ENCODE measurements at places on chromosomes 6 and 20.
A peak's percentile ranks its signal among the peaks of the same experiment; 100 is the strongest.

DNA sequence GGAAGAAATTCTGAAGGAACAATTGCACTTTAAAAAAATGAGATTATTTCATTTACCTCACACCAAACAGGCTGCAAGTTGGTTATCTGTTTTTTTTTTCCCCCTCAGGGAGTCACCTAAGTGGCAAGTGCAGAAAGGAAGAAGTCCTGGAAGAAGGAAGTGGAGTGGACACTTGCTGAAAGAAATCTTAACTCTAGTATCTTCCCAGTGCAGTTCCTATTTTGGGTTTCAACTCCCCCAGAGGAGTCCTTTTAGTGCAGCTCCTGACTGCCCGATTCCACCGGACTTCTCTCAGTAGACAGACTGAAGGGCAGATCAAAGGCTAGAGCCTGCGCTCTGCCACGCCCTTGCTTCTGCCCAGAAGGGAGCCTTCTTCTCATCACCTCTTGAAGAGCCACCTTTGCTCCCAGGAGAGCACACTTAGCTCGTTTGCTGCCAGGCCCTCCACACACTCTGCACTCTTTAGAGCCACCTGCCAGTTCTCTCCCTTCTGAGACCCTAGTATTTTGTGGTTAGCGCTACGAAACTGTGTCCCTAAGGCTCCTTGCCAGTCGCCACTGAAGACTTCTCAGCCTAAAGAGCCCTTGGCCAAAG lies 4.9 kb downstream of the MTCL3 start:
- no peak for DNase-seq

- no peak for DNase-seq
These were observed 105.1 kb upstream of the HCRTR2 start for GRCh38 chr6:55069132-55069781.

DNA sequence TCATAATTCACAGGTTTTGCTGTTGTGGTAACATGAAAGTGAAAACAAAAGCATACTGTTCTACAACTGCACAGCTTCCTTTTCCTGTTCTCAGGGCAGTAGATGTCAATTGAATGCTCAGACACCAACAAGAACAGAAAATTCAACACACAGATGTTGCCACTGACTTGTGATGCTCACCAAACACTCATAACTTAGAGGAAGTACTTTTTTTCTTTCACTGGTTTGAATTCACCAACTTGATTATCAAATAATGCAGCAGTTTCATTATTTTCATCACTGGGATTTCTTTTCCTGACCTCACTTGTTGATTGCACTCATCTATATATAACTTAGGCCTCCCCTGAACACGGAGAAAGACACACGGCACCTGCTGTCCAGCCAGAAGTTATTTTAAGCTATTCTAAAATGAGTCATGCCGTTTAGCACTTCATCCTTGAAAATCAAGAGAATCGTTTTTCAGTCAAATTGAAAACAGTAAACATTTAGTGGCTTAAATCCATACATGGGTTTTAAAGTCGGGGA lies 949 bp downstream of the TXLNB start:
- DNase-seq: no peak

DNA sequence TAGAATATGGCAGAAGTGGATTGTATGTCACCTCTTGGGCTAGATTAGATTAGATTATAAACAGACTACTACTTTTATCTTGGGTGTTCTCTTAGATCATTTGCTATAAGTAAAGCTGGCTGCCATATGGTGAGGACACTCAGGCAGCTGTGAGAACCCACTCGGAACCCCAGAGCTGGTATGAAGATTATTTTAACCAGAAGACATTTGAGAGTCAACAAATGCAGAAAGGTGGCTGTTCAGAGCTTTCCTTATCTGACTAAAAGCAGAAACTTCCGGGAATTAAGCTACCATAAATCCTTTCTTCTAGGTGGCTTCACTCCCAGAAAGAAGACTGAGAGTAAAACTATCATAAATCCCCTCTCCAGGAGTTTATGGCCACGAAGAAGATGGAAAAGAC lies 91.9 kb downstream of the RNGTT start:
- no peak for DNase-seq

- DNase-seq: peak; percentile 91
These were observed at the start of gene L3MBTL3 for GRCh38 chr6:130018292-130018743. Gene L3MBTL3 (plus strand): TSS chr6:130018581. CDS start chr6:130042700, 24,119 bp downstream.

DNA sequence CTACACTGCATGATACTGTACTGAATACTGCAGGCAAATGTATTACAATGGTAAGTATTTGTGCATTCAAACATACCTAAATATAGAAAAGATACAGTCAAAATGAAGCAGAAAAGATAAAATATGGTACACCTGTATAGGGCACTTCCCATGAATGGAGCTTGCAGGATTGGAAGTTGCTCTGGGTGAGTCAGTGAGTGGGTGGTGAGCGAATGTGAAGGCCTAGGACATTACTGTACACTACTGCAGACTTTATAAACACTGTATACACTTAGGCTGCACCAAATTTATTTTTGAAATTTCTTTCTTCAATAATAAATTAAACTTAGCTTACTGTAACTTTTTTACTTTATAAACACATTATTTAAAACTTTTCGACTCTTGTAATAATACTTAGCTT lies 213.1 kb downstream of the ATXN1 start:
- DNase-seq: no peak

DNA sequence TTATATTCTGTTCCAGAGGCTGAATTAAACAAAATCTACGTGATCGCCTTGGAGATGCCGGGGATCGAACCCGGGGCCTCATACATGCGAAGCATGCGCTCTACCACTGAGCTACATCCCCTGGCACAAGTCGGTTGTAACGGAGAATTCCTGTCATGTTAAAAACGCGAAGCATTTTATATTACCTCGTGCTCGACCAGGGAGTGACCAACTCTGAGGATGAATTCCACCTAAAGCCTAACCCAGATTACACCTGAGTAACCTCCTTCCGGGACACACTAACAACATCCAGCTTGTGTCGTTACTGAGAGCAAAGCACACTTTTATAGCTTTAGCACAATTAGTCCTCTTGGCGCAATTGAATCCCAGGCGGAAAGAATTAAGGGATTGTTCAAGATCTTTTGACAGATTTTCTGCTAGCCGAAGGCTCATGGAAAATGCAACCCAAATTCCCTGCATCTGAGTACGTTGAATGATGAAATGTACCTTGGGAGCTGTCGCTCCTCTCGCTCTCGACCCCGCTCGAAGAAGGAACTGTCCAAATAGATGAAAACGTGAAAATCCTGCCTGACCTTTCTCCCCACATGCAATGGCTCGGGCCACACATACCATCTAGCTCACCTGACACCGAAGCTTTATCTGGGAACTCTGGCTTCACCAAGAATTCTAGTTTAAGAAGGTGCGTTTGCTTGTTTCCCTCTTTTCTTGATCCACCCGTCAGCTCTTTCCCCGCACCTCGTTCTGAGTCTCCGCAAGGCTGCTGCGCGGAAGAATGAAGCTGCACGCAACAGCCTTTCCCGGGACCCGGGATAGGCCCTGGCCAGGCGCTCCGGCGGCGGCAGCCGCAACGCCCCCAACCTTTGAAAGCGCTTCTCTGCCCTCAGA lies 148.3 kb downstream of the GPX5 start:
- peak; percentile 40 for DNase-seq

- DNase-seq: no peak
These were observed 1343.3 kb upstream of the GJE1 start for GRCh38 chr6:140789466-140789865.

- DNase-seq: no peak
These were observed 80.6 kb upstream of the BHLHE23 start for GRCh38 chr20:63087236-63087871.

GRCh38 chr6:160417146-160417545 lies 69.0 kb downstream of the SLC22A3 start:
- DNase-seq: no peak

- DNase-seq: peak; percentile 16
These were observed 110.7 kb upstream of the PHACTR1 start for GRCh38 chr6:12605888-12606345.

DNA sequence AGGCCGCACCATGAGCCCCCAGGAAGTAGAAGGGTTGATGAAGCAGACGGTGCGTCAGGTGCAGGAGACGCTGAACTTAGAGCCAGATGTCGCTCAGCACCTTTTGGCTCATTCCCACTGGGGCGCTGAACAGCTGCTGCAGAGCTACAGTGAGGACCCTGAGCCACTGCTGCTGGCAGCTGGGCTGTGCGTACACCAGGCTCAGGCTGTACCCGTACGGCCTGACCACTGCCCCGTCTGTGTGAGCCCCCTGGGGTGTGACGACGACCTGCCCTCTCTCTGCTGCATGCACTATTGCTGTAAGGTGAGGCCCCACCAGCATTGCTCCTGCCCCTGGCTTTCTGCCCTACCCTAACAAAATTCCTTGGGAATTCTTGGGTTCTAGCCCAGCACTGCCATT lies 13.1 kb downstream of the DNPH1 start:
- no peak for DNase-seq
